ENCODE measurements at places on chromosomes 11 and 22.

DNA sequence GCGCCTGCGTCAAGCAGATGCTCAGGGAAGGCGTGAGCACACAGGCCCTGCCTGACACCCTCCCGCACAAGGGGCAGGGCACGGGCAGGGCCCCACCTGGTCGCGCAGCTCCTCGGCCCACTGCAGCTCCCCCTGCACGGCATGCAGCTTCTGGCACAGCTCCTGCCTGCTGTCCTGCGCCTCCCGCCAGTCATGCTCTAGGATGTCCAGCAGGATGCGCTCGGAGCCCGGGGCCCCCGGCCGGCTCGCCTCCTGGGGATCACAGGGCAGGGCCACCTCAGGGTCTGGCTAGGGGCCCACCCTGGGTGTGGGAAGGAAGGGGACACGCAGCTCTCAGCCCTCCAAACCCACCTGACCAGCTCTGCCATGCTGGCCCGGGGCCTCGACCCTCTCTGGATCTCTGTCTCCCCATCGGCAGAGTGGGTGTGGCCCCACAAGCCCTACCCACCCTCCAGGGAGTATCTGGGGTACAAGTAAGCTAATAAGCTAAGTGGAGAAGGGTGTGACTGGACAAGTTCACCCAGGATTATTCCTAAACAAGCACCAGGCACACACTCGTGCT is 10.7 kb downstream of the CARD10 start:
- no peak for DNase-seq

DNA sequence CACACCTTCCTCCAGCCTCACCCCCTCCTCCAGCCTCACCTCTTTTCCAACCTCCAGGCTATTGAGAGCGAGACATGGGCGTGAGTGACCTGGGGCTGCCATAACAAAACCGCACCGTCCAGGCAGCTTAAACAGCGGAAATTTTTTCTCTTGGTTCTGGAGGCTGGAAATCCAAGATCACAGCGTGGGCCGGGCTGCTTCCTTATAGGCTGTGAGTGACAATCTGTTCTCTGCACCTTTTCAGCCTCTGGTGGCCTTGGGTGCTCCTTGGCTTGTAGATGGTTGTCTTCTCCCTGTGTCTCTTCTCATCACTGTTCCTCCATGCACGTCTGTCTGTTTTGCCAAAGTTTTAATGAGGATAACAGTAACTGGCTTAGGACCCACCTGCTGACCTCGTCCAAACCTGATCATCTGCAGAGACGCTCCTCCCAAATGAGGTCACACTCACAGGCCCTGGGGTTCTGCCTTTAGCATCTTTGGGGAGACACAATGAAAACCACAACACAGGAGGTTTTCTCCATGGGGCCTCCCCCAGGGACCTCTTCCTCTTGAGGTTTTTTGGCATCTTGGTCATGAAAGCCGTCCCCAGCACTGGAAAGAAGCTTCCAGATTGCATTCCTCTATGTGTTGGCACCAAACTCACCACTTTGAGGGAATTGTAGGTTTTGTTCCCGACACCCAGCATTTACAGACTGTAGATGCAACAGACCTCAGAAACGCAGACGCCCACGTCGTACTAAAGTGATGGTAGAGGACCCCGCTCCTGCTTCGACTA is 878.1 kb downstream of the BRD1 start:
- DNase-seq = no peak

- DNase-seq = no peak
Observed at GRCh38 chr11:112837162-112837826, 123.9 kb upstream of the NCAM1 start.

DNA sequence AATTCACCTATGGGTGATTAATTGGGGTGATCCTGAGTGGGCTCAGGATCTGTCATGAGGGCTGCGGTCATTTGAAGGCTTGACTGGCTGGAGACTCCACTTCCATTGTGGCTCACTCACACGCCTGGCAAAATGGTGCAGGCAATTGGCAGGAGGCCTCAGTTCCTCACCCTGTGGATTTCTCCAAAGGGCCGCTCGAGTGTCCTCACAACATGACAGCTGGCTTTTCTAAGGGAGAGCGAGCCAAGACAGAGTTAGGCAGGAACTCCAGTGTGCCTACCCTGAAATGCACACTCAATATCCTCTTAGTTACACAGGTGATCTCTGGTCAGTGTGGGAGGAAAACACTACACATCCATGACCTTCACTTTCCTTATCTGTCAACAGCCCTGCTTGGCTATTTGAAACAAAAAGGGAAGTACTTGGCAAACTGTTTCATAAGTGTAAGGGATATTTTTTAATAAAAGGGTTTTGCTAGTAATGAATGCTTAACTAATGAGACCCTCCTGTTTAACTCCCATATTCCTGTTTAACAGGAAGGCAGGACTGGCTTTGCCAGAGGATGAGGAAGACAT is 25.7 kb downstream of the OSBP2 start:
- no peak for DNase-seq

DNA sequence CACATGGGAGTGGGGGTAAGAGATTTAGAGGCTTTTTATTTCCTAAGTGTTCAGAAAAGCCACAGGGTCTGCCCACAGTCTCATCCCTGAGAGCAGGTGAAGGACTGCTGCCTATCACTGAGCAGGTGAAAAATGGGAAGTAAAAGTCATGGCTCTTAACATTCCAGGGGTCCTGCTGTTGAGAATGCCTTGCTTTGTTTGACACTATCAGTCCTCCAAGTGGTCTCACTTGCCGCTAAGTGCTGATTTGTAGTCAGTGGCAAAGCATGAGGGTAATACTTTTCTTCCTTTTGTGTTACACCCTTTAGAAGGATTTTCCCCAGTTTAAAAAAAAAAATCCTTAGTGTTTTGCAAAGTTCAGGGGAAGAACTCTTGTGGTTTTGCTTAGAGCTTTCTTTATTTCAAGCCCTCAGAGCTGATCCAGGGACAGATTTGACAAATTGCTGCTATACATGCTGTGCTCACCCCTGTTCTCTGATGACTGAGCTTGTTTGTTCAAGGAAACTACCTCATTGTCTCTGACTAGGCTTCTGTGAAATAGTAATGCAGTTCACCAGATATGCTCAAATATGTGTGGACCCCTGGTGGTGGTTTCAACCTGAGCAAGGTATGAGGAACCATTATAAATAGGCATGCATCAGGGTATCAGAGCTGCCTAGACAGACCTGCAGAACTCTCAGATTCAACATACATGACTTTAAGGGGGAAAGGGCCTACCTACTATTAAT is 141.0 kb downstream of the ARHGAP42 start:
- DNase-seq = no peak

DNA sequence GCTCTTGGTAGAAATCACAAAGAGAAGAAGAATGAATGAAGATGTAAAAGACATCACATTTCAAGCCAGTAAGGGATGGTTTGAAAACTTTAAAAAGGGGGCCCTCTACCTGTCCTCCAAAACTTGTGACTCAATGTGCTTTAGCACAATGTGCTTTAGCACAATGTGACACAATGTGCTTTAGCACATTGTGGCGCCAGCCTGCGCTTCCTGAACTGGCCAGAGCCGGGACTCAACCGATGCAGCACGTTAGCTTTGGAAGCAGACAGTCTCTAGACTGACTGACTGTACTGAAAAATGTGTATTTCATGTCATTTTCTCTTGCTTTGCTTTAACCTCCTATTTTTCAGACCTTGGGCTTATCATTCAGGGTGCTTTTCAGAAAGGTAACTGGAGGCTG is 63.5 kb downstream of the FAM83F start:
- peak; percentile 26 for DNase-seq

DNA sequence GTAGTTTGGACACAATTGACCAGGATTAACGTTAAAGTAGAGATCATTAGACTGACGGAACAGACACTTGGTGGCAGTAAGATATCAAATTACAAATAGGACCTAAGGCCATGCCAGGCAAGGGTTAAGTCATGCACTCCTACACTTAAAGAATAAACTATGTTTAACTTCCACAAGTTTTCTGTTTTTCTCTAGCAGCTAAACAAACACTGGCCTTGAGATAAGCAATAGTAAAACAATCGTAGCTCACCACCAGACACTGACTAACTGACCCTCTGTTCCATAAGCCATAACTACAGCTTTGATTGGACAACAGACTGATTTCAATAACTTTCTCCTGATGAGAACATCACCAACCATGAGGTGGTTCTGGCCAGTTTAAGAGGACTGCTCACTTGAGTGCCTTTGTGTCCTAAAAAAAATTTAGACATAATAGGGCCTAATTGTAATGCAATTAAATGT is 2.0 kb upstream of the CEP126 start:
- DNase-seq = no peak

DNA sequence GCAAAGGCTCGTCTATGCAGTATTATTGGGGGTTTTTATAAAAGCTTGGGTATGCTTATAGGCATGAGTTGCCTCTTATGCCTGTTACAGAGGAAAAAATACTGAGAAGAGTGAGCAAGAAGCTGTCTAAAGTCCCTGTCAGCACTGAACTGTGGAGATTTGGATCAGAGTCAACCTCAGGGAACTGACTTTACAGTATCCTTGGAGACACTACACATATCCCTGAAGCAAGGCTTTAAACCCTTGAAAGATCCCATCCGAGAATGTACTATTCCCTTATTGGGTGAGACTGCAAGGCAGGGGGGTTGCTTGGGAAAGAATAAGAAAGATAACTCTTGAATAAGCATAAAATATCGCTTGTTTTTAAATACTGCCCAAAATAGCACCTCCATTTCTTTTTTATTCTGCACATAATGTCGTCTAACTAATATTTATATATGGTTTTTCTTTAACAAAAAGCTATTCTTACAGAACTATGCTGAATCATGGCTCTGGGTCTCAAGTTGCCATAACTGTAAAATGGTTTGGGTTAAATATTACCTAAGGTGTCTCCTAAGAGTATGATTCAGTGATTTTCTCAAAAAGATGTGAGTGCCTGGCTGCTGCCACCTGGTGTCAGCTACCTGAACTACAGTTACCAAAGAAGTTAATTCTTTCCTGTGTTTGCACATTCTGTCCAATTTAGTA is 1062.8 kb downstream of the DLG2 start:
- DNase-seq = no peak

- DNase-seq = no peak
Observed at GRCh38 chr22:44107340-44107739, 73.4 kb upstream of the PARVG start.

GRCh38 chr11:117941163-117941707 is 12.0 kb upstream of the TMPRSS13 start:
- DNase-seq = no peak

- DNase-seq = no peak
Observed at GRCh38 chr11:118921929-118922744, 3.6 kb downstream of the BCL9L start.

- no peak for DNase-seq
Observed at GRCh38 chr11:1153951-1154493, 3.7 kb upstream of the MUC5AC start.

- DNase-seq = no peak
Observed at GRCh38 chr11:57588046-57588710, 9.3 kb upstream of the SERPING1 start.

GRCh38 chr11:44939673-44940395 is 10.8 kb downstream of the TP53I11 start:
- no peak for DNase-seq

- no peak for DNase-seq
Observed at GRCh38 chr22:35098921-35099320, 33.0 kb downstream of the ISX start.

- DNase-seq = no peak
Observed at GRCh38 chr11:70703141-70704064, 305.1 kb downstream of the CTTN start.

DNA sequence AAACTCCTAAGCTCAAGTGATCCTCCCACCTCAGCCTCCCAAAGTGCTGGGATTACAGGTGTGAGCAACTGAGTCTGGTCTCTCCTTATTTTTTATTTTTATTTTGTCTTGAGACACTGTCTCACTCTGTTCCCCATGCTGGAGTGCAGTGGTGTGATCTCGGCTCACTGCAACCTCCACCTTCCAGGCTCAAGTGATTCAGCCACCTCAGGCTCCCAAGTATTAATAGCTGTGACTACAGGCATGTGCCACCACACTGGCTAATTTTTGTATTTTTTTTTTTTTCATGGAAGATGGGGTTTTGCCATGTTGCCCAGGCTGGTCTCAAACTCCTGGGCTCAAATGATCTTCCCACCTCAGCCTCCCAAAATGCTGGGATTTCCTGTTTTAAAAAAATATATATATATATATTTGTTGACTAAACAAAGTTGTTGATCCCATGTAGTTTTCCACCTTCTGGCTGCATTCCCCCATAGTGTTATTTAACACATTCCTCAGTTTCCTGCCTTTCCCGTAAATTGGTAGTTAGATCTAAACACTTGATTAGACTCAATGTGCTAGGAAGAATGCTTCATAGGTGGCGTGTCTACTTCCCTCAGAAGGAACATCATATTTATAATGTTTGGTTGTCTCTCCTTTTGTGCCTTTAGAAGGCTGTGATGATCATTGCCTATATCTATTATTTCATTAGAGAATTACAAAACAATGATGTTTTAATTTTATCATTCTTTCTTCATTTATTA is 38.8 kb downstream of the LRRC32 start:
- no peak for DNase-seq

DNA sequence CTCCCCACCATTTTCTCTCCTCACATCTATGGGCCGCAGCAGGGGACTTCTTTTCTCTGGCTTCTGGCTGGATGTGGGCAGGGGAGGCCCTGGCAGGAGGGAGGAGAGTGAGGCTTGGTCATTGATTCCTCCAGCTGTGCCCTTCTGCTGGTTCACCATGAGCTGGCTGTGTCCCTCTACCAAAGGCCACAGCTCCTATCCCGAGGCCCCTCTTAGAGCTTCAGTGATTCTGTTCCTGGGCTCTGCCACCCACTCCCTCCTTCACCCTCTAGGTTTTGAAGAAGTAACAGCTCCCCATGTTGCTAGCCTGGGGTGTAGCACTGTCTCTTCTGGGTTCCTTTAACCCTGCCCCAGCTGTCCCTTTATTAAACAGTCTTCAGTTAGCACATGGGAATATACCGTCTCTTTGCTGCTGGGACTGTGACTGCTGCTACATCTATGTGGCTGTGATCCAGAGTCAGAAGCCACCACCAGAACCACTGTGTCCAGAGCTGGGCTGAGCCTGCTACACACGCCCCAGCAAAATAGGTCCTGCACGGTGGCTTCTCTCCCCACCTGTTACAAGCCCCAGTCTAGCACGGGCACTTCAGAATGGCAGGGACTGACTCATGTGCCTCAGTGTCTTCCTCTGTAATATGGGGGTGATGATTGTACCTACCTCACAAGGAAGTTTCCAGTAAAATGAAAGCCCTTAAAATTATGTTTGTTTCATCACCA is 578 bp upstream of the PARVG start:
- no peak for DNase-seq

DNA sequence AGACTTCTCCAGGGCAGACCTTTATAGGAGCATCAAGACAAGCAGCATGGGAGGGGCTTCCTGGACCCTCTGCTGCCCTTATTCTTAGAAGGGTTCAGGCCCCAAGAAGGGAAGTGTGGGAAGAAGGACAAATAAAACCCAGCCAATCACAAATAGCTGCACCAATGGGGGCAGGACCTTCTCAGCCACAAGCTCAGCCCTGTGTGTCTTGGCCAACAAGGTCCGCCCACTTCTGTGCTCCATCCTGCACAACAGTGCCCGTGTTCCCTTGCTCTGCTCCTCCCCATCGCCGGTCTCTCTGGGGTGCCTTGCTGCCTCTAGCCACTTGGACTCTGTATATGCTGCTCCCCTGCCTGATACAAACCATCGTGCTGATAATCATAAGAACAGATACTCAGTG is 86.1 kb downstream of the NAT10 start:
- DNase-seq = no peak

Measured in activated CD8-positive, alpha-beta memory T cell treated with anti-CD3 and anti-CD28 coated beads, Interleukin-2, amount 50 U/mL, for 4 hours (primary cell).